ENCODE measurements at places on chromosomes 5 and 9. TPM values are rescaled to one million over a fixed set of nuclear protein-coding genes. Genes with fewer than 3 reads are reported as not detected.

DNA sequence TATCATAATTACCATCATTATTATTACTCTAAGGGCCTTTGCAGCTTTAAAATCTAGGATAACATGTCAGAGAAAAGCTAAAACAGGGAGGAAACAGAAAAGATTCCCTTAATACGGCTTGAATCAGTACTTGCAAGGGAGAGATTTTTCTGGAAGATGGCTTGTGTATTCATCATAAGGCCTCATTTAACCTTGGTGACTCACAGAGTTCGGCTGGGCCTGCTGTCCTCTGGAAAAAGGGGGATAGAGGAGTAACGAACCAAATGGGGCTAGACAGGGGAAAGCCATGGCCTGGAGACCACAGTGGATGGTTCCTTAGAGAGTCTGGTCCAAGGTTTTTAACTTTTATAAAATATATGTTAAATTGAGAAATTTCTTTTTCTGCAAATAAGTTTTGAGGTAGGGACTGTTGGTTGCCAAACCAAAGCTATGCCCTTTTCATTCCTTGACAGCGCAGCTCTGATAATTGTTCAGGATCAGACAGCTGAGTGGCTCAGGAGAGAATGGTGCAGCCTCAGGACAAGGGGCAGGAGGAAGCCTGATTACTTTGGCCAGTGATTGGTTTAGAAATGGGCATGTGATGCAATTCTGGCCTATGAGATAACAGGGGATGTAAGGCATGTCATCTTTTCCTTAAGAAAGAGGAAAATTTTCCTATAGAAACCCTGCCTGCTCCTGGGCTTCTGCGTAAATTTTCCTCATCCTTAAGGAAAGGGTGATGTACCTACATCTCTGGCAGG, 25.6 kb upstream of the GSN start:
- no peak for DNase-seq

DNA sequence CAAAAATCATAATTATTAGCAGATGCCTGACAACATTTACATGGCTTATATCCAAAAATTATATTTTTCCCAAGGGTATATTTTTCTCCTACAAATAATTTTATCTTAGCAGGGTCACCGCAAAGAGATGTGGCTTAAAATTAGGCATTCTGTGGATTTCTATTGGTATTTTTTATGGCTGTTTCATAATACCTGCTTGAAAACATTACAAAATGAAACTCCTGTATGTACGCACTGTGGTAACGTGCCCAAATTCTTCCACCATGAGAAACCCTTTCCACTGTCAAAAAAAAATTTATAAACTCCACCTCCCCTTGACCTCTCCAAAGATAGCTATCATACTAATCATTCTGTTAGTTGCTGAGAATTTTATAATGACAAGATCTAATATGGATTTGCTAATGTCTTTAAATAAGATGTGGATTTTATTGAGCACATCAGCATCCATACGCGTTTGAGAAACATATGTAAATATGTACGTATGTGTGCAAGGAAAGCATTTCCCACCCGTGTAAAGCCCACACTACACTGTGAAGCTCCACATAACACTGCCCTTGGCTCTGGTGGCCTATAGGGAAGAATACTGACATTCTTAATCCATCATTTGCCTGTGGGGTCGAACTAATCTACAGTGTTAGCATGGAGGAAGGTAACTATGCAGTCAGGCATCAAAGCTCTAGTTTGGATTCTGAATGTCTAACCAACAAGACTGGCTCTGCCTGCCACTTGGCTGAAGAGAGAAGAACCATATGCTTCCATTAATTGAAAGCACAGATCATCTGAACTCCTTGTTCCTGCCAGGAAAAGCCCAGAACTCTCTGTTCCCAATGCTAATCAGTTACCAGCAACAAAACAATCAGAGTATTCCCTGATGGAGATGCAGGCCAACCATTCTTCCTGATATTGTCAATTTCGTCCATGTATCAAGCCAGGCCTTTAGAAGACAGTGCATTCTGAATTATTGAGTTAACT, 244.7 kb downstream of the SPOCK1 start:
- no peak for DNase-seq

DNA sequence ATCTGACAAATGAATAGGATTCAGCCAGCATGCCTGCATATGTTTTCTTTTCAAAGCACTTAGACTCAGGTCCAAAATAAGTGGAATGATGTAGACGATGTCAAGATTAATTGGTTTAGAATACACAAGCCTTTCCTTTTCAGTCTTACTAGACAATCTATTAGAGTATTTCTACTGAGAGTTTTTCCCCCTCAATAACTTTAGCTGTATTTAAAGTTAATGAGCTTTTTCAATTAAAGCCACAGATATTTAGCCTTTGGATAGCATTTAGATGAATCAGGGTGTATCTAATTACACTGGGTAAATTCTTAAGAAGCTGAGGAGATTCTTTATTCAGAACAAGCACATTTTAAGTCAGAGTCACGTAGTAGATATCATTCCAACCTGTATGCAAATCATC, 198.7 kb upstream of the MPDZ start:
- no peak for DNase-seq

DNA sequence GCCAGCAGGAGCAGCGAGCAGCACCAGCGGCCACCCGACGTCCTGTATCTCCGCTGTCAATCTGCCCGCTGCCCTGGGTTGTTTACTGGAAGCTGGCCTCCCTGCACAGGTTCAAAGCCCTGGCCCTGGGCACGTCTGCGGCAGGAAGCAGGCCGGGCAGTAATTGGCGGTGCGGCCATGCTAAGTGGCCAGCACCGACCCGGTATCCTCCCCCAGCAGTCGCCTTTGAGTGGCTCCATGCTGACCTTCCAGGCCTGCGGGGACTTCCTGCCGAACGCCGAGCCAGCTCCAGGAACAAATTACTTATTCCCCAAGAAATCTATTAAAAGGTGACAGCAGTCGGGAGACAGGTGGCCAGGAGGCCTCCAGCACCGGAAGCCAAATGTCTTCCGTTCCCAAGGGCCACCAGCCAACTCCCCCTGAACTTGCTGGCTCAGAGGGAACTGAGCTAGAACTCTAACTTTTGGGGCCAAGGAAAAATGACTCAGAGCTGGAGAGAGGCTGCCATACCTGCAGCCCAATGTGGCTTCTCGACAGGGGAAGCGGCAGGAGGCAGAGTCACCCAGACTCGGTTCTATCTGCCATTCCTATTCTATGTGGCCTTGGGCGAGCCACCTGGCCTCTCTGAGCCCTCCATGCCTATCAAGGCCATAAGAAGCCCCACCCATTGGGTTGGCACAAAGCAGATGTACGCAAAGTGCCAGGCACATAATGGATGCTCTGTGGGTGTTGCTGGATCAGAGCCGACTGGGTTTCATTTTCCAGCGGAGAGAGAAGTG, 13.7 kb upstream of the PSMB7 start:
- DNase-seq = peak; percentile 86

DNA sequence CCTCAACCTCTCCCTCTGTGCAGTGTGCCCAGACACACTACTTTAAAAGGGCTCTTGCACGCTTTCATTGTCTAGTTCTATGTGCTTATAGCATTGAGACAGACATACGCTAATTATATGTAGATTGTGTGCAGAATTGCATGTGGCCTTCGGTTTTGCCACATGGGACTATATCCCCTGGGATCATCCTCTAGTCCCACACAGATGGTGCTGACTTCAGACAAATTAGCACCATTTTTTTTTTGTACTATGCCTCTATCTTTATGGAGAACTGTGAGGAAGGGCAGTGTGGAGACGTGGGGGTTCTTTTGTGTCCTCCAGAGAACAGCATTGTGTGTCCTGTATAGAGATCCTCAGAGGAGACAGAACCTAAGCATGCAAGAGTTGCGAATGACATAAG, 29.3 kb downstream of the PAPPA start:
- DNase-seq = no peak

DNA sequence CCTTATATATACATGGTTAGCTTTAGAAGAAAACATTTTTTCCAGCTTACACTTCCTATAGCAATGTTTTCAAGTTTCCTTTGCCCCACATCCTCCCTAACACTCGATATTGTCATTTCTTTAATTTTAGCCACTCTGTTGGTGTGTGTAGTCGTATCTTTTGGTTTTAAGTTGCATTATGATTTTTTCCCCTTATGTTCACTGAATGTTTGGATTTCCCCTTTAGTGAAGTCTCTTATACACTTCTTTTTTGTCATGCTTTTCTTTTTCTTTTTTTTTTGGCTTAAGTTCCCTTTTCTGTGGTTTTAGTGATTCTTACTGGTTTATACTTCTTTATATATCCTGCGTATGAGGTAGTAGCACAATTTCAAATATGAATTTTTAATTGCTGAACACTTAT, 58.8 kb downstream of the KDM4C start:
- DNase-seq = no peak

GRCh38 chr9:136485049-136486045, 2.5 kb upstream of the SEC16A start:
- DNase-seq = no peak

PSD2 gene
- total RNA-seq = not detected

MPDZ gene
- 46.0 TPM for total RNA-seq

MARCHF11 gene
- total RNA-seq = not detected

CA9 gene
- not detected for total RNA-seq

CAMSAP1 gene
- total RNA-seq = 35.3 TPM

GAS1 gene
- 91.5 TPM for total RNA-seq

SNX18 gene
- 35.3 TPM for total RNA-seq

All from mesenteric fat pad (tissue), 1 donor.